ENCODE measurements at places on chromosomes 12 and 14.

GRCh38 chr12:109393437-109394345 is 46.0 kb downstream of the MYO1H start:
- DNase-seq = peak; percentile 58

GRCh38 chr12:118160536-118160935 is 24.6 kb downstream of the PEBP1 start:
- DNase-seq = no peak

DNA sequence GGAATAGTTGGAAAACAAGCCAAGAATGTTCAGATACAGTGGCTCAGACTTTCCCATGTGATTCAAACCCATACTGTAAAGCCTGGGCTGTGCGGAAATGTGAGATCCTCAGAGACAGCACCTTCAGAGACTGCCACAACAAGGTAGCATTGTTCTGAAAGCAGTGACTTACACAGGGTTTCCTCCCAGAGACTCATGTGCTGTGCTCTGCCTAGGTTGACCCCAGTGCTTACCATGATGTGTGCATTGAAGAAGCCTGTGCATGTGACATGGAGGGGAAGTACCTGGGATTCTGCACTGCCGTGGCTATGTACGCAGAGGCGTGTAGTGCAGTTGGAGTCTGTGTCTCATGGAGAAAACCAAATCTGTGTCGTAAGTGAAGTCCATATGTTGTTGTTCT is 219.4 kb downstream of the LRRK2 start:
- no peak for DNase-seq

DNA sequence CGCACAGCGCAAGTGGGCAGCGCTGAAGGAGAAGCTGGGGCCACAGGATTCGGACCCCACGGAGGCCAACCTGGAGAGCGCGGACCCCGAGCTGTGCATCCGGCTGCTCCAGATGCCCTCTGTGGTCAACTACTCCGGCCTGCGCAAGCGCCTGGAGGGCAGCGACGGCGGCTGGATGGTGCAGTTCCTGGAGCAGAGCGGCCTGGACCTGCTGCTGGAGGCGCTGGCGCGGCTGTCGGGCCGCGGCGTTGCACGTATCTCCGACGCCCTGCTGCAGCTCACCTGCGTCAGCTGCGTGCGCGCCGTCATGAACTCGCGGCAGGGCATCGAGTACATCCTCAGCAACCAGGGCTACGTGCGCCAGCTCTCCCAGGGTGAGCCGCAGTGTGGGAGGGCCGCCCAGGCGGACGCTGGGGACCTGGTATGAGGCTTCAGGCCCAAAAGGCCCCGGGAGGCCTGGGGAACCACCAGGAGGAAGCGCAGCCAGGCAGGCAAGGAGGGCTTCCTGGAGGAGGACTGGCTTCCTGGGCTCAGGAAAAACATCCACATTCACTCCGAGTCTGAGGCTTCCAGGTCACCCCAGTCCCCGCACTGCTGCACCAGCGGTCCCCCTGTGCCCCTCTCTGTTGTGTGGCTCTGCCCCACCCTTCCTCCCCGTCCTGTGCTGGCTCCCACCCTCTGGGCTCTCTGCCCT is 12.1 kb downstream of the INF2 start:
- DNase-seq = no peak

GRCh38 chr14:65333943-65334687 is 78.4 kb upstream of the FUT8 start:
- DNase-seq = no peak

DNA sequence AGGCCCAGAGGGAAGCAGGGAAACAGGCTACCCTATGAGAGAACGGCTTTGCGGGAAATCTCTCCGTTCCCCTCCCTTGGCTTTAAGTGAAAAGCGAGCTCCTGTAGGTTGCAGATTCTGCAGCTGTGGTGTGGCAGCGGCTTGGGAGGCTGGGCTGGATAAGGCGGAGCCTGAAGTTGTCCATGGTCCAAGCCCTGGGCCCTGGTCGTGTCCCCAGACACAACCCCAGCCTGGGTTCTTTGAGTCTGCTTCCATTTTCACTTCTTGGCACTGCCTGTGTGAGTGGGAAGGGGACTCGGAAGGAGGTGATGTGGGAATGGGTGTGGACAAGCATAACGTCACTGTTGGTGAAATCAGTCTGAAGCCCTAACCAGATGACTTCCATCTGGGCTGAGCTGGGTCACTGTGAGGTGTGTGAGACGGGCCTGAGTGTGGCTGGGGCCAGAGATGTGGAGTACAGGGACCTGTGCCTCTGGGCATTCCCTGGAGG is 43.0 kb upstream of the CTDSP2 start:
- DNase-seq = no peak

- no peak for DNase-seq
Observed at GRCh38 chr12:11706509-11707379, 57.3 kb downstream of the ETV6 start.

- DNase-seq = no peak
Observed at GRCh38 chr12:96698965-96699364, 208.1 kb upstream of the NEDD1 start.

DNA sequence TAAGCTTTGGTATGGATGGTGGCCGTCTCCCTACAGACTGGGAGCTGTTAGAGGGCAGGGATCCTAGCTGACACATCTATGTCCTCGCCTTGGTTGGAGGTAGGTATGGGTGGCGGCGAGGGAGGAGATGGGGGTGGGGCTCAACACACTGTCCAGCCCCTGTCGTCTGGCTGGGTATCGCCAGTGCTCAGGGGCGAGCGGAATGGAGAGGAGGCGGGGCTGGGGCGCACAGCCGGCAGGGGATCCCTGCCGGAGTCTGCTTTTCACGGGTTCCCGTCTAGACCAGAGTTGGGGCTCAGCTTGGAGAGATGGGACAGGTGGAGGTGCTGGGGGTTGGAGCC is 16.1 kb downstream of the TAMALIN start:
- no peak for DNase-seq
